ENCODE measurements at places on chromosomes 6 and 20. TPM values are rescaled to one million over a fixed set of nuclear protein-coding genes. Genes with fewer than 3 reads are reported as not detected.

GRCh38 chr6:30319146-30319835 lies 7.4 kb upstream of the TRIM39 start:
- no peak for DNase-seq

DNA sequence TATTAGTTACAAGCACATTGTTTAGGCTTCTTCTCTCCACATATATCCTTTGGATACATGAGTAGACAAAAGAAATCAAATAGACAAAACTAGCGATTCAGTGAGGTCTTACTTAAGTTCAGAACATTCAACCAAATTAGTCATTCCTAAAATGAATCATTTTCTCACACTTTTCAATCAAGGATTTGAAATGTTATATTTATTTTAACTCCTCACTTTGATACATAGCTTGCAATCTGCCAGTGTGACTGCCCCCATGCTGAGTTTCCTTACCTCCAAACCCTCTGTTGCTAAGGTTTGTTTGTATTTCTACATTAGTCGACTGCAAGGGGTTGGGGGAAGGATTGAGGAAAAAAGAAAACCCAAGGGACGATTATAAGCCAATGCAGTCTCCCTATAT lies 3.5 kb upstream of the MOXD1 start:
- no peak for DNase-seq

The MATN4 gene
- 4.0 TPM for total RNA-seq

The ASIP gene
- total RNA-seq: not detected

The VSTM2L gene
- 1.3 TPM for total RNA-seq

Data from H1 (cell line).